ENCODE measurements at places on chromosomes 6 and 20. TPM values are rescaled to one million over a fixed set of nuclear protein-coding genes. Genes with fewer than 3 reads are reported as not detected.

DNA sequence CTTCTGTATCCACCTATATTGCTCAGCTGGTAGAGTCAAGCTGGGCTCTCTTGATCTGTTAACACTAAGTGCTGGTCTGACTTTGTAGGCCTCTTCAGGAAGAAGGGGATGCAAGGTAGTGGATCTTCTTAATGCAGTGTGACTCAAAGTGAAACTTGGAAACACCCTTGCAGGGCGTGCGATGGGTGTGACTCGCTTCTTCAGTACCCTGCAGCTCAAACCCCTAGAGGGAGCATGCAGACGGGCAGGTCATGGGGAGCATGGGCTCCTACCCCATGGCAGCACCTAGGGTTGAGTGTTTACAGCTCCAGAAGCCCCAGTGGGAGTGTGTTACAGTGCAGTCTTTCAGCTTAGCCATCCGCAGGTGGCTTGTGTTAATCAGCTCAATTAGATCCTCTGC is 757 bp upstream of the SAMD3 start:
- DNase-seq, result no peak

- no peak for DNase-seq
Measured at GRCh38 chr6:146620655-146621054, 21.9 kb downstream of the ADGB start.

DNA sequence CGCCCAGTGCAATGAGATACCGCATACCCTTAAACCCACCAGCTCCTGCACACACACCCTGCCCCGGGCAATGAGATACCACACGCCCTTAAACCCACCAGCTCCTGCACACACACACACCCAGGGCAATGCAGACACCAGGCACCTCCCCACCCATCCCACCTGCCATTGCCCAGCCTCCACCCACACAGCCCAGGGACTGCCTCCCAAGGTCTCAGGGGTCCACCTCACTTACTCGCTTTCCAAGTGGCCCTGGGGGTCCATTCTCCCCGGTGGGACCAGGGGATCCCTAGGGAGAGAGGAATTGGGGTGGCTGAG is 24.0 kb downstream of the COL11A2 start:
- DNase-seq, result no peak

GRCh38 chr6:39289490-39289889 is 24.7 kb downstream of the KCNK17 start:
- no peak for DNase-seq

GRCh38 chr6:99979953-99980352 is 14.1 kb downstream of the MCHR2 start:
- no peak for DNase-seq

- no peak for DNase-seq
Measured at GRCh38 chr20:57829805-57830514, 120.1 kb upstream of the PMEPA1 start.

GRCh38 chr6:55443238-55444134 is 116.2 kb downstream of the GFRAL start:
- no peak for DNase-seq

- peak; percentile 83 for DNase-seq
Measured at GRCh38 chr6:151239603-151240035, at the start of gene AKAP12. Gene AKAP12 (plus strand): TSS chr6:151239967. CDS start chr6:151240563, 596 bp downstream.

DNA sequence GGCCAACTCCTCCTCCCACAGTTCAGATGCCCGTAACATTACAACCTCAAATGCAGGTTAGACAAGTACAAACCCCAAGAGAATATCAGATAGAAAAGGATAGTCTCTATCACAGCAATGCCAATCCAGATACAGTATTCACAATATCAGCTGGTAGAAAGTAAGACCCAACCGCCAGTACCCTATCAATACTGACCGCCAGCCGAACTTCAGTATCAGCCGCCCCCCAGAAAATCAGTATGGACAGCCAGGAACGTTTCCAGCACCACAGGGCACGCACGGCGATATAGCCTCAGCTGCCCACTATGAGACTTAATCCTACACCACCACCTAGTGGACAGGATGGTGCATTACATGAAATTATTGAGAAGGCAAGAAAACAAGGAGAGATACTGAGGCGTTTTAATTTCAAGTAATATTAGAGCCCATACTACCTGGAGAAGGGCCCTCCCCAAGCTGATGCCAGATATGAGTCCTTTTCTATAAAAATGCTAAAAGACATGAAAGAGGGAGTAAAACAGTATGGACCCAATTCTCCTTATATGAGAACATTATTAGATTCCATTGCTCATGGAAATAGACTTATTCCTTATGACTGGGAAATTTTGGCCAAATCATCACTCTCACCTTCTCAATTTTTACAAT is 17.6 kb upstream of the EIF2S2 start:
- DNase-seq, result peak; percentile 88

- DNase-seq, result no peak
Measured at GRCh38 chr6:124487623-124488431, 474.4 kb upstream of the RNF217 start.

DNA sequence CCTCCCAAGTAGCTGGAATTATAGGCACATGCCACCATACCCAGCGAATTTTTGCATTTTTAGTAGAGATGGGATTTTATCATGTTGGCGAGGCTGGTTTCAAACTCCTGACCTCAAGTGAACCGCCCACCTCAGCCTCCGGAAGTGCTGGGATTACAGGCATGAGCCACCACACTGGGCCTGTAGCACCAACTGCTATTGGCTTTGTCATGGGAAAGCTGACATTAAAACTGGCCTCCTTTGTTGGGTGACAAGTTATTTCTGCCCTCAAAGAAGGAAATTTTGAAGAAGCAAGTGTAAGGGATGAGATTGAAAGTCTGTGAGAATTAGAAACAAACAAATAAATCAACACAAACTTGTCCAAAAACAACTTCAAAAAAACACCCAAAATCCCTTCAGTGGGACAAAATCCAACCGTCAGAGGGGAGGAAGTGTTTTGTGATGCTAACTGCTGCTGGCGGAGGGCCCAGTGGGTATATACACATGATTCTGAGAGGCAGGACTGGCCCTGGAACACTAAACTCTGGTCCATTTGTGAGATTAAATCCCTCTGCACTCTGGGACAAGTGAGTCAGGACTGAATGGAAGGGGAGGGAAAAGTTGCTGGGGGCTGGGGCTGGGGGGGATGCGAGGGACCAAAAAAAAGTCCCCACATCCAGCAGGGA is 87.5 kb upstream of the NAA20 start:
- no peak for DNase-seq

GRCh38 chr6:127367023-127367375 is 23.6 kb upstream of the ECHDC1 start:
- no peak for DNase-seq

GRCh38 chr20:57647006-57647932 is 27.0 kb upstream of the ZBP1 start:
- DNase-seq, result peak; percentile 56

- DNase-seq, result no peak
Measured at GRCh38 chr6:30359276-30359675, 14.3 kb downstream of the RPP21 start.

DNA sequence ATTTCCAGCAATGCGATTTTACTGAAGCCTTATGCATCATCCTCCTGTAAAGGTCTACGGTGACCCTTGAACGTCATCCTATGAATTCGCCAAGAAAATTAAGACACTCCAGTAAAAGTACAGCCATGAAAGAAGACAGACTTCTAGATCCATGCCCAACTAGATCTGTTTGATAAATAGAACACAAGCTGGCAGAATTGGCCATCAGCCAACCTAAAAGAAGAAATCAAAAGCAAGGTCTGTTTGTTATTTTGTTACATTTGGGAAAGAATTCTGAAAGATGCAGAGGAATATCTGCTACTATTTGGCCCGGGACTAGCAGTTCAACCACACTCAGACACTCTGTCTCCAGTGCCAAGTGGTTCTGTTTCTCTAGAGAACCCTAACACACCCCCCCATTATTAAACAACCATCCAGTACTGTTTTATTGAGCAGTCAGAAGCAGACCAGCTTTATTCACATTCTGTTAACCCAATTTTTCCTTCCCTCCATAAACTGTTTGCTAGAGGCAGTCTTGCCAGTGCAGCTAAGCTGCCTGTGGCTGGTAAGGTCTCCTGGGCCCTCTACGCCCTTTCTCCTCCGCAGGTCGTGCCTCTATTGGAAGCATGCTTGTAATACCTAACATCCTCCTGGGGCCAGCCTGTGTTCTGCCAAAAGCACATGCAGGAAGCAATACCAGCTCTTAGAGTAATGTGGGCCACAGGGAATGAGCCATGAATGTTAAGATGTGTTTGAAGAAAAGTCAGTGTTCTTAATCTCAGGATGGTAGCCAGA is 30.7 kb downstream of the LY86 start:
- DNase-seq, result no peak

GRCh38 chr20:46259260-46259859 is 48.9 kb downstream of the CDH22 start:
- no peak for DNase-seq

- DNase-seq, result no peak
Measured at GRCh38 chr6:57822896-57823358, 505.5 kb downstream of the PRIM2 start.

DNA sequence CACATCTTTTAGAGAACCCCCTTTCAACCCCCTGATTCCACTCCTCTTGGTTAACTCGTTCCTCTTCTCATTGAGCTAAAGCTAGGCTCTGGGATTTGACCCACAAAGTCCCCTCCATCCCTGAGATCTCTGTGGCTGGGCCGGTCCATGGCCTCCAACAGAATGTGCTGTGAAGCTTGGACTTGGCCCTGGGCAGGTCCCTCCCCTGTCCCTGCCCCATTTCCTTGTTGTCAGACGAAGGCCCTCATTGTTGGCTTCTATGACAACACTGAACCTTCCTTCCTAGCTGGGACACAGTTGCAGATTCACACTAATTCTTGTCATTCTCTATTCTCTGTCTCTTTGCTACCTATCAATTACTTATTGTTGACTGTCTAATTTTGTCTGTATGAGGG is 156.1 kb downstream of the SYCP2 start:
- DNase-seq, result no peak

DNA sequence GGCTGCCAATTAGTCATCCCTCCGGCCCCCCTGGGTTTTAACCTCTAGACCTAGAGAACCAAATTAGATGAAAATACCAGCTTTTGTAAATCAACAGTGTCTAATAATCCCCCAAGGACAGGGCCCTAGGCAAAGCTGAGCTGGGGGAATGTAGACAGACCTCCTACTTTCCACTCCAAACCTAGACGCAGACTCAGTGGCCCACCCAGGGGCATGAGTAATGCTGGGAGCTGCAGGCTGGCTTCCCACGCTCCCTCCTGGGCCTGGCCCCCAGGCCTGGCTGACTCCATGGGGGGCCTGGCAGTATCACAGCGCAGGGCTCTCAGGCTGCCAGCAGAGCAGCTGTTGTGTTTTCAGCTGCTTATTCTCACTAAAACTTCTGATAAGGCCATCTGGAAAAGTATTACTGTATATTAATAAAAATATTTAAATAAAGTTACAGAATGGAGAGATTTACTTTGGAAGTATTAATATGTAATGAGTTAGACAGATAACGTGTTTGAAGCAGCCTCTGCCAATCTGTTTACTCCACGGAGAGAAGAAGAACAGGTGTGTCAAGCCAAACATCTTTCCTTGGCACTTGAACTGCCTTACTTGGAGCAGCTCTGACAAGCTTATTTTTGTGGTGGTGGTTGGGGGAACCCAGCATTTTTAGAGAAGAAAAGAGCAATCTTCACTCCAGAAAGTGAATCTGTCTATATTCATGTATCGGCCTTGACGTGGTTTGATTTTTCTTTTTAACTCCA is 144.0 kb upstream of the AGPAT4 start:
- DNase-seq, result no peak

Gene POFUT1
- polyA plus RNA-seq, result 16.7 TPM

Gene GGTLC1
- polyA plus RNA-seq, result not detected

Gene TGM2
- polyA plus RNA-seq, result 44.6 TPM

Gene TENT5A
- 3.2 TPM for polyA plus RNA-seq

Gene OPRL1
- 0.39 TPM for polyA plus RNA-seq

Gene HNF4A
- 42.1 TPM for polyA plus RNA-seq

Gene PRL
- polyA plus RNA-seq, result not detected

Gene ARG1
- not detected for polyA plus RNA-seq

Gene GPLD1
- polyA plus RNA-seq, result 0.41 TPM

Gene TCF15
- polyA plus RNA-seq, result 1.6 TPM

Gene RPP40
- 7.4 TPM for polyA plus RNA-seq

Gene SLC35D3
- not detected for polyA plus RNA-seq

Gene HLA-DMA
- polyA plus RNA-seq, result 101 TPM

Gene SIRPD
- polyA plus RNA-seq, result not detected

Gene TCP11
- 0.41 TPM for polyA plus RNA-seq

All from kidney (tissue), 22 donors.